ENCODE measurements at places on chromosomes 16 and 17. TPM values are rescaled to one million over a fixed set of nuclear protein-coding genes. Genes with fewer than 3 reads are reported as not detected.

The SLFN12L gene
- 50.8 TPM for total RNA-seq

GRCh38 chr16:65660390-65660789, 538.5 kb upstream of the CDH11 start:
- DNase-seq, result no peak

DNA sequence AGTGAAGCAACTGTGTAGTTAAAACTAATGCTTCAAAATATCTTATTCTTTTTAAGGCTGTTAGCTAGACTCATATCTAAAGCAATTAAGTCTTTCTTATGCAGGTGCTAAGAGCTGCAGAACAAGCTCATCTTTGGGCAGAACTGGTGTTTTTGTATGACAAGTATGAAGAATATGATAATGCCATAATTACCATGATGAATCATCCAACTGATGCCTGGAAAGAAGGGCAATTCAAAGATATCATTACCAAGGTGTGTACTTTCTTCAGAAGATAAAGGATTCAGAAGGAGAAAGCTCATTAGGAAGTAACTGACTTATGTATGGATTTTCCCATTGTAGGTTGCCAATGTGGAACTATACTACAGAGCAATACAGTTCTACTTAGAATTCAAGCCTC, 23.9 kb downstream of the PTRH2 start:
- no peak for DNase-seq

GRCh38 chr16:12406158-12406557, 397.5 kb downstream of the CPPED1 start:
- no peak for DNase-seq

DNA sequence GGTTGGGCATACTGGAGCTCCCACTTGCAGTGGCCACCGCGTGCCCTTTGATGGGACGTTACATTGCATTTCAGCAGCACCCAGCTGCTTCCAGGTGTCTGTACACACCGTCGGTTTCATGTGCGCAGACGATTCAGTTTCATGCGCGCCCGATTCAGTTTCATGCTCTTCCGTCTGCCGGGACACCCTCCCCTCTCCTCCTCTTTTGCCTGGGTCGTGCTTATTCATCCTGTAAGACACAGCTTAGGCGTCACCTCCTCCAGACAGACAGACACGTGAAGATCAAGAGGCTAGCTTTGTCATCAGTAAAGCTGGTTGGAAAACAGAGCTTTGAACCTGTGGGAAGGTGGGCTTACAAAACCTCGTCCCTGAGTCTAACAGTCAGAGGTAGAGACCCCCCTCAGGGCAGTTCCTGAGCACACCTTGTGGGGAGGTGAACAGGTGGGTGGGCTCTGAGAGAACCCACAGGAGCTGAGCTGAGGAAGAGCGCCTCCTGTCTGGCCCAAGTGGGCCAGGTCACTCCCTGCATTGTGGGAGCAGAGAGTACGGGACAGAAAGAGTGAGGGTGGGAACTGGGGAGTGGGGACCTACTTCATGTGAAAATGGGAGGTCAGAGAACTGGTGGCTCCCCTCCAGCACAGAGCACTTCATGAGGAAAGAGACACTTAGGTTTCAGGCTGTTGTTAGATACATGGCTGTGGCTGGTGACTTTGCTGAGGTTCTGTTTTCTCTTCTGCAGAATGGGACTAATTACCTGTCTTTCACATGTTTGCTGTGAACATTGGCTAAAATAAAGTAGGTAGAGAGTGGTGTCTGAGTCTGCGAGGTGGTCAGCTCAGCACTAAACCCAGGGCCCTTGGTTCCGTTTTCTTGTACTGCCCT, 122.1 kb downstream of the SNX29 start:
- DNase-seq, result no peak

Measured in CD8-positive, alpha-beta memory T cell (primary cell).